ENCODE measurements at places on chromosomes 7 and 10.

GRCh38 chr7:93980744-93981479, 23.2 kb downstream of the BET1 start:
- DNase-seq: no peak

DNA sequence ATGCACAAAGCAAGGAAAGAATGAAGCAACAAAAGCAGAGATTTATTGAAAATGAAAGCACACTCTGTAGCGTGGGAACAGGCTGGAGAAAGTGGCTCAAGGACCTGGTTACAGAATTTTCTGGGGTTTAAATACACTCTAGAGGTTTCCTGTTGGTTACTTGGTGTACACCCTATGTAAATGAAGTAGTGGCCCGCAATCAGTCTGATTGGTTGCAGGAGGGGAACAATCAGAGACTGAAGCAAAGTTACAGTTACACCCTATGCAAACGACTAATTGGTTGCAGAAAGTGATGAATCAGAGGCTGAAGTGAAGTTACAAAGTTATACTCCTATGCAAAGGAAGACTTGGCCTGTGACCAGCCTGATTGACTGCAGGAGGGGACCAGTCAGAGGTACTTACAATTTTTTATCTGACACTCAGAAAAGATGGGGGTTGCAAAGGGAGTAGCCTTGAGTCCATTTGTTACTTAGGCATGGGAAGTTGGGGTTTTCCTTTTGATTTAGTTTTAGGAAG, 3.6 kb upstream of the MTPN start:
- peak; percentile 6 for DNase-seq

GRCh38 chr7:32511791-32512190, 16.5 kb downstream of the AVL9 start:
- DNase-seq: no peak

GRCh38 chr10:27760867-27761266, 15.2 kb upstream of the MKX start:
- DNase-seq: no peak

- DNase-seq: no peak
These were observed 58.0 kb downstream of the PDSS1 start for GRCh38 chr10:26755443-26755903.

GRCh38 chr7:42247301-42247700, 10.3 kb upstream of the GLI3 start:
- DNase-seq: no peak

- DNase-seq: no peak
These were observed 36.8 kb downstream of the MYOF start for GRCh38 chr10:93445097-93445960.

DNA sequence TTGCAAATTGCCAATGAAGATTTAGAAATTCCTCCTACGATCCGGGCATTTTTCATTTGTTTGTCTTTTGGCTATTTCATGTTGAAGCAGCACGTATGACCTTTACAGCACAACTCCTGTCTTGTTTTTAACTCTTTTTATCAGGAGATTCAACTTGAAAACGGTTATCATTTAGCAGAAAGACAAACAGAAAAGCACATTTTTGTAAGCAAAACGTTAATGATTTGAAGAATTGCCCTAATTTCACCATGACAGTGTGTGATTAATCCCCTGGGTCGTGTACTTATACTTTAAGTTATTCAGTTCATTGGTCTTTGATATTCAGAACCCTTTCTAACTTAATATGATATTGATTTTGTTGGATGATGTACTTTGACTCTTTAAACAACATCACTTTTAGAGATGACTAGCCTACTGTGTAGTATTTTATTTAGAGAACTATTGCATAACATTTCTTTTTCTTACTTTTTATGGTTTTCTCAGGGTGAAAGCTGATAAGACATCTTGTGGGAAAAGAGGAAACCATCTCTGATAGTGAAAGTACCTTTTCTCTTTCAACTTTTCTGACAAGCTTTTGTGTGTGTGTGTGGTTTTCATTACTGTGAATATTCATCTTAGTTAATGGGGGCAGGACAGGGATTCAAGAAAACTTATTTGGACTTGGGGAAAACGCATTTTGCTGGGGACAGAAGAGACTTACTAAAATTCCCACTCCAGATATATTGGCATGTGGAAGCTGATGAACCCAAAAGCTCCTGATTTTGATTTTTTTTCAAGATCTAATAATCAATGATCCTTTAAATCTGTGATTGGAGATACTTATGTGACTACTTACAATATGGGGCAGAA, 8.1 kb downstream of the HHEX start:
- no peak for DNase-seq

DNA sequence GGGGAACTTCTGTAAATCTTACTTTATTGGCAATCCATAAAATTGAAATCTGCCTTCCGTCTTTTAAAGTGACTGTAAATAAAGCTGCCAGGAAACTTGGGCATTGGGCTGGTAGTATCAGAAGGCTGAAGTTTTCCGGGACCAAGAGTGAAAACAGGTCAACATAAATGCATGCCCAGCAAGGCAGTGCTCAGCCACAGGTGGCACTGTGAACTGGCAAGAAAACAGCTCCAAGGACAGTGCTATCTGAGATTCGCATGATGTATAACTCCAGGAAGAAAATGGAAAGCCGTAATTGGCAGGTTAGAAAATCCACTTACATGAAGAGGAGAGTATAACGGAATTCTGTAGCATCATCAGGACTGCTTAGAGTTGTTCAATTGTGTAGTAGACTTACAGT, 1.9 kb upstream of the INSYN2A start:
- DNase-seq: no peak

- DNase-seq: no peak
These were observed 339.8 kb downstream of the ABCA13 start for GRCh38 chr7:48511080-48511479.

DNA sequence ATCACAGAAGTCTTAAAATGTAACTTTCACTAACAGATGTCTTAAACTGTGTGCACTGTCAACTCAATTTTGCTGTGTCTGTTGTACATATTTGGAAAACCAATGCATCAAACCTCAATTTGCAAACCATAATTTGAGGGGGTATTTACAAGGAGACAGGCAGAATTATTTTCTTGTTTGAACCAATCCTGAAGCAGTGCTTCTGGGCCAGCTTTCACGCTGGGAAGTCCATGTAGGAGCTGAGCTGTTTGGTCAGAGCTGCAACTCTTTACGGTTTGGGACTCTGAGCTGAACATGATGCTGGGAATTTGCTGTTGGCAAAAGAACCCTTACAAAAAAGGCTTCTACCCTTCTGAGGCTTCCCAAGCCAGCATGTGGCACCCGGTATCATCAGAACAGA, 43.2 kb upstream of the EPC1 start:
- DNase-seq: no peak

GRCh38 chr7:93964262-93964661, 39.9 kb downstream of the BET1 start:
- no peak for DNase-seq

GRCh38 chr10:96311180-96311715, 7.0 kb downstream of the DNTT start:
- DNase-seq: no peak

Measured in stimulated activated CD8-positive, alpha-beta memory T cell treated with anti-CD3 and anti-CD28 coated beads, Interleukin-4, amount 100 ng/mL, for 1 hour (primary cell).